ENCODE measurements at places on chromosomes 3 and 15. TPM values are rescaled to one million over a fixed set of nuclear protein-coding genes. Genes with fewer than 3 reads are reported as not detected.

DNA sequence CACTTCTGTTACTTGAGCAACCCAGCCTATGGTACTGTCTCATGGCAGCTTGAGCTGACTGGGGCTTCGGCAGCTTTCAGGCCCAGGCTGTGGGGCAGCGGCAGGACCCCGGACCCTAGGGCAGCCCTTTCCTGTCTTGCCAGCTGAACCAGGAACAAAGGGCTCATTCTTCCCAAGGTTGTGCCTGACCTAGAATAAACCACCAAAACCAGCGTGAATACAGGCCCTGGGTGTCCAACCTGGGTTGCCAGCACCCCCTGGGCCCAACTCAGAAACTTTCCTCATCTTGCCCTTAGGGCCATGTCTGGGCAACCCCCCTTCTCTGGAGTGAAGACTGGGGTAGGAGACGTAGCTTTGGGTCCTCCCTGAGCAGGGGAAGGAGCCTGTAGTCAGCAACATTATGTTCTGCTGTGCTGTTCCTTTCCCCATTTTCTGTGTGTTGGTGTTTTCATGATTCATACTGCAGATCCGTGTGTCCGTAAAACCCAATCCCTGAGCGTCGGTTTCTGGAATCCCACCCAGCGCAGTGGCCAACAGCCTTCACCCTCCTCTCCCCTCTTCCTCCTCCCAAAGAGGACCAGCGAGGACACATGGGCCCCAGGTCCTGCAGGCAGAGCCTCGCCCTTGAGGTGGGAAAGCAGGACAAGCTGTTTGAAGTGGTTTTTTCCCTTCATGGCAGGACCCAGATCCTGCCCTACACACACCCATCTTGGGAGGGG lies 33.5 kb downstream of the TKT start:
- DNase-seq, result no peak

Gene FGD5
- polyA plus RNA-seq, result 18.8 TPM

Gene SAMMSON
- 0.75 TPM for polyA plus RNA-seq

Gene EOMES
- 0.10 TPM for polyA plus RNA-seq

DNA sequence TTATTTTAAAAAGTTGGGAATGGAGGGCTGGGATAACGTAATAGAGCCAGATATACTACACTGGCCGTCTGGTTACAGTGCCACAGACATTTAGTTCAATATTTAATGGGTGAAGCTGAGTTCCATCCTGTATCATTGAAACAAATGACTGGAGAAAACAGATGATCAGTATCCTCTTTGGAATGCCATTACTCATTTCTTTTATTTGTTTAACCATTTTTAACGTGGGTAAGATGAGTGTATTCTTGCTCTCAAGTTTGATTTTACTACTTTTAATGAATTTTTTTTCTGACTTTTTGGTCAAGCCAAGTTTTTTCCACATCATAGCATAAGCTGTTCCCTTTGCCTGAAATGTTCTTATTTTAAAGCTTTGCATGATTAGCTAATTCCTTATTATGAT lies 53.9 kb upstream of the GRM7 start:
- no peak for DNase-seq

Gene ARRDC4
- polyA plus RNA-seq, result 30.5 TPM
